CD8-positive, alpha-beta memory T cell (primary cell): ENCODE measurements at places on chromosomes 1 and 21. TPM values are rescaled to one million over a fixed set of nuclear protein-coding genes. Genes with fewer than 3 reads are reported as not detected.

GRCh38 chr1:113787663-113788062 lies 24.6 kb downstream of the RSBN1 start:
- DNase-seq: no peak

DNA sequence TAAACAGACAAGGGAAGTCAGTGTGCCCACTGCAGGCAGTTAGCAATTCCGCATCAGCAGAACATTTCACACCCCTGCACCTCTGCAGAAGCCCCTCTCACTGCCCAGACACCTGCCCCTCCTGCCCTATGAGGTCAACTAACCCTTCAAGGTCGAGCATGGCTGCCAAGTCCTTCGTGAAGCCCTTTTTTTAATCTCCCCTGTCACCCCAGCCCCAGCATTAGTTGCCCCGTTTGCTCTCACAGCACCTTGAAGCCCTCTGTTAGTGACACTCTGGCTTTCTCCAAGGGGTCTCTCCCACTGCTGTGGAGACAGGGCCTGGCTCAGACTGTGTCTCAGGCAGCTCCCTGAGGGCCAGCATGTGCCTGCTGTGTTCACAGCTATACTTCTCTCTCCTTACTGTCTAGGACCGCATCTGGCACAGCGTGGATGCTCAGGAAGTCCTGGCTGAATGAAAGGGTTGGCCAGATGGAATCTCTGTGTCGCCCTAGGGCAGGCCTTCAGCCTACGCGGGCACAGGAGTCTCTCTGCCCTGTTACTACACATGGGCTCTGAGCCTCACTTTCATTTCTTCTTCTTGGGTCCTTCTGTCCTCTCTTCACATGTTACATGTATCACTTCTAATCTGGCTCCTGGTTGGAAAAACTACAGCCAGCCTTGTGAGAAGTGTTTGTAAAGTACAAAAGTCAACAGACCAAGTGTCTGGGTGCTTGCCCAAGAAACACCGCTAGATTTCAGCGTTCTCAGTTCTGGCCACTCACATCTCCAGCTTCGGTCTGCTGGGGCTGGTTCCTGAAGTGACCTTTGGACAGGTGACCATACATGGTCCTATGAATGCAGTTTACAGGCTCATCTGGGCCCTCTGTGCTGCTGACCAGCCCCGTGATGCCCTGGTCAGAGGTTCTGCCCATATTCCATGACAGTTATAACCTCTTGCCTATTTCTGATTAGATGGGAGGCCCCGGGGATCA lies 19.7 kb downstream of the SLC2A1 start:
- no peak for DNase-seq

DNA sequence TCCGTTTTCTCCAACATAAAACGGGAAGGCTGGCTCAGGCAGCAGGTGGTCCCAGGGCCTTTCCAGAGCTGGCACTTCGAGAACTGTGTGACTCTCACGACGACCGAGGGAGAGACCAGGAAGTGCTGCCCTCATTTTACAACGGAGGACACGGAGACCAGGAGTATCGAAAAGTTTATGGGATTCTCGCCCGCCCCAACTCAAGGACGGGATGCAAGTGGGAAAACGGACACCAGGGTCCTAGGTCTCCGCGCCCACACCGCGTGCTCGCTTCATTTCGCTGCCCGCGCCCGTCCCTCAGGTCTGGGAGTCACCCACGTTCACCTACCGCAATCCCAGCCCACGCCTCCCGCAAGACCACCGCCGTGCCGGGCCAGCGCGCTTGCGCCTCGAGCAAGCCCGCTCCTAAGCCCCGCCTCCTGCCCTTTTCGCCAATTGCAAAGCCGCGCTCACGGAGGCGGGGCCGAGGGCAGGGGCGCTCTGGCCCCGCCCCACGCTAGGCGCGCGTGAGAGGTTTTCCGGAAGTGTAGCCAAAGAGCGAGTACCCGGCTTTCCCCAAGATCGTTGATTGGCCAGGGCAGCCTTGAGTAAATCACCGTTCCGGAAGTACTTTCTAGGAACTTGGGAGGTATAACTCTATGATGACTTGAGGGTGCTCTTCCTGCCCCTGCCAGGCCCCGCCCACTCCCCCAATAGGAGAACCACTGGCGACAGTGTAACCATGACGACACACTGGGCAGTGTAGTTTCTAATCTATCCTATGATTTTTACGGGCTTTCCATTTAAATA lies at the start of gene PARS2:
PARS2 (minus strand) TSS at position 391 of the 789 bp plus-strand sequence. CDS start 5,362 bp downstream, outside the sequence.
- peak; percentile 96 for DNase-seq

- DNase-seq: no peak
These were observed 13.6 kb downstream of the IGSF21 start for GRCh38 chr1:18121072-18121820.

DNA sequence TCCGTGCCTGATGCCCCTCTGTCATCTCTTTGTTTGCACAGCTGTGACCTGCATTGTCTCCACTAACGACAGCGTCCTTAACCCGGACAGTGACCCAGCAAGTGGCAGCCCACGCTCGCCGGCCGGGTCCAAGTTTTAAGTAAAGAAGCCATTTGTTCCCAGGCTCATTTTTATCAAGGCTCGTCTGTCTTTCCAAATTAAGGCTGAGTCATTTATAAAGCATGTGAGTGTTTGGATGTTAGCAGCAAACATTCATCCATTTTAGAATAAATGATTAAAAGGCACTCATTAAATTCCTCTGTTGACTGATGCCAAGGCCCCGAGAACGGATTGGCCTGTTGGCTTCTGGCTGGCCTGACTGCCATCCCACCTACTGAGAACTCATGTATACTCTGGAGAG lies 514.5 kb downstream of the NPHP4 start:
- DNase-seq: no peak

DNA sequence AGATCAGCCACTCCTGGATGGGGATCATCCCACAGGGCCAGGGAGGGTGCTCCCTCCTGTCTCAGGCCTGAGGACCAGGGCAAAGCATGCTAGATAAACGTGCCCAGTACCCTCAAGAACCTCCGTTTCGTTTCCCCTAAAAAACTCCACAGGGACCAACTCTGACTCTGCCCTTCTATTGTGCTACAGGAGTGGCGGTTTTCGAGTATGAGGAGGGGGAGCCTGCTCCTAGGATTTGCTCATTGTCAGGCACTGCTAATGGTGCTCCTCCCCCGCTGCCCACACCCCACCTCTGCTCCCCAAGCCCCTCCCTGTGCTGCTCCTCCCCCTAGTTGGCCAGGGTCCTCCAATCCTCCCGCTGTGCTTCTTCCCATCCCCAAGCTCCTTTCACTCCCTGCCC lies 32.0 kb downstream of the PGBD5 start:
- no peak for DNase-seq

- DNase-seq: no peak
These were observed 3.8 kb downstream of the DNALI1 start for GRCh38 chr1:37560401-37561132.

- DNase-seq: no peak
These were observed 4.2 kb downstream of the OR6K3 start for GRCh38 chr1:158716335-158716734.

- no peak for DNase-seq
These were observed 69.5 kb upstream of the ERRFI1 start for GRCh38 chr1:8095584-8095983.

DNA sequence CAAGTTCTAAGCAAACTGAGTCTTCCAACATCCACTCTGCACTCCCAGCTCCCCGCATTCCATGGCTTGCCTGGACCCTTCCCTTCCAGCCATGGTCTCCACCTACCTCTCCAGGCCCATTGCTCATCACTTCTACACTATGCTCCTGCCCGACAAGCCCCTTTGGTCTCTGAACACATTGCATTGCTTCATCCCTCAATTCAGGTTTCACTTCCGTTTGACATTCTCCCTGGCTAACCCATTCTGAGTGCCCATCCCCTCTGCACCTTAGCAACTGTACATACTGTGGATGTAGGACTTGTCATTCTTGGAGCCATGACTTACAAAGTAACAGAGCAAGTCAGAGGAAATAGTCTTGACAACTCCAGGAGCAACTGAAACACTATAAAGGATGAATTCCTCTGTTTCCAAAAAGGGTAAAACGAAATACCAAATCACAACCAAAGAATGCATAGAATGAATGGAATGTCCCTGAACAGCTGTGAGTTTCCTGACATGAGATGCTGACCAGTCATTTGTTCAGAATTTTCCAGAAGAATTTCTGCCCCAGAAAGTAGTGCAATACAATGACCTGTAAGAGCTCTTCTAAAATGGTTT lies 66.7 kb downstream of the KCNJ6 start:
- DNase-seq: no peak

DNA sequence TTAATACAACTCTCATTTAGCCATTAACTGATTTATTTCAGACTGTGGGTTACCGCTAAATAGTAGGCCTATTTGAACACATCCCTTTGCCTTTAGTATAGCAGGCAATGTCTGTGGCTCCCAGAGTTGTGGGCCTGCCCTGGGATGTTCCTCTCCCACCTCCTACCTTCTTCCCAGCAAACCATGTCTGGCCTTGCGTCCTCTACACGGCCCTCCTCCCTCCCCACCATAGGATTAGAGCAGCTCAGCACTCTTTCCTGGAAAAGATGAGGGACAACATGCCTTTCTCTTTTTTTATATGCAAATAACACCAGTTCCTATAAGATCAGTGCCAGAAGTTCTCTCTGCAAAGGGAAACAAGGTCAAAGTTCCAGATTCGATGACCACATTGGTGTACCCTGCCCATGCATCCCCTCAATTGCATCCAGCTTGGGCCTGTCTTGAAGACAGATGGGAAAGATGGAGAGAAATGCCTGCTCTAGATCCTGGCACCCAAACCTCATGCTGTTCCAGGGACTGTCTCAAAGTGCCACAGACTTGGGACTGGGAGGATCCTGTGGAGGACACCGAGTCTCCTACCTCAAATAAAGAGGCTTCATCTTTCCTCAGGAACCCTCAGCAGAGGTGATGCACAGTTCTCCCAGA lies 57.2 kb downstream of the CD46 start:
- DNase-seq: no peak

DNA sequence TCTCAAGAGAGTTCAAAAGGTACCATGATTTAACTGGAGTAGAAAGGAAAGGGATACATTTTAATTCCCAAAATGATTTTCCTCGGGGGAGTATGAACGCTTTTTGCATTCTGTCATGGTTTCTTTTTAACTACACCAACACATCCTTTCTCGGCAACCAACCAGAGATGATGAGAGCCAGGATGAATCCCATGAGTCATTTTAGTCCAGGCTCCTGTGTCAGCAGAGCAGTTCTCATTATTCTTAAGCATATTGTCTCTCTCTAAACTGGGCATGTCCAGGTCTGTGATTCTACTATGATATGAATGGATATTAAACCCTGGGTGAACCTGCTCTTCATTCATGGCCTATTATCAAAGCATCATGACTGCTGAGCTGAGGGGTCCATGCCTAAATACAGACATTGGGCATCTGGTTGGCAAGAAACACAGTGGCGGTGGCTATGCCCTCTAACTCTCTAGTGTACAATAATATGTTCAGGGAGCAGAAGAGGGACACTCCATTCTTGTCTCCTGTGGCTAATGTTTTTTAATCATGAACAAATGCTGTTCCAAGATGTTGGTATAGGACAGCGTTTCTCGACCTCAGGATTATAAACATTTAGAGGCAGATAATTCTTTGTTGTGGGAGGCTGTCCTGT lies 124.3 kb upstream of the ESRRG start:
- DNase-seq: no peak

DNA sequence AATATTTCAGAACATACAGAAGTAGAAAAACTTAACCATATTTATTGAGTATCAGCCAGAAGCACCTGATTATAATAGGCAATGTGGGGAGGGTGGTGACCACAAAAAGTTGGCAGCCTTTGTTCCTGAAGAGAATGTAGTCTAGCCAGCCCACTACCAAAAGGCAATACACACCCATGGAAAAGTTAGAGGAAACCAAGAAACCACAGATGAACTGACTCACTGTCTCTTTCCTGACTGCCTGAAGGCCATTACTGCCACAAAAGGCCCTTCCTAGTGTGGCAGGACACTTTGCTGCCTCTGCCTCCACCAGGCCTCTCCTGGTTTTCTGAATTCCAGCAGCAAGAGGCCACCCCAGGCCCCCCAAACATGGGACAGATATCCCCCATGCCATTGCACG lies 14.6 kb upstream of the PROX1 start:
- no peak for DNase-seq

DNA sequence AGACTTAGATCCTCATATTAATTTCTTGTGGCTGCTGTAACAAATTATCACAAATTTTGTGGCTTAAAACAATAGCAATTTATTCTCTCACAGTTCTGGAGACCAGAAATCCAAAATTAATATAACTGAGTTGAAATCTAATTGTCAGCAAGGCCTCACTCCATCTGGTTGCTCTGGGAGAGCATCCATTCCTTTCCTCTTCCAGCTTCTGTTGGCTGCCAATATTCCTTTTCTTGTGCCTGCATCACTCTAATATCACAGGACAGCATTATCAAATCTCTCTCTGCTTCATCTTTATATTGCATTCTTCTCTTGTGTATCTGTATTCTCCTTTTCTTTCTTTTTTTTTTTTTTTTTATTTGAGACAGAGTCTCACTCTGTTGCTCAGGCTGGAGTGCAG lies 9.3 kb downstream of the SLC35A3 start:
- DNase-seq: no peak

GRCh38 chr1:154835531-154836324 lies 34.4 kb downstream of the KCNN3 start:
- DNase-seq: no peak

GRCh38 chr1:203291201-203292096 lies 13.9 kb upstream of the BTG2 start:
- no peak for DNase-seq

- DNase-seq: no peak
These were observed 24.1 kb downstream of the THRAP3 start for GRCh38 chr1:36248250-36248894.

GRCh38 chr1:81453367-81453703 lies 347.4 kb upstream of the ADGRL2 start:
- DNase-seq: no peak

DNA sequence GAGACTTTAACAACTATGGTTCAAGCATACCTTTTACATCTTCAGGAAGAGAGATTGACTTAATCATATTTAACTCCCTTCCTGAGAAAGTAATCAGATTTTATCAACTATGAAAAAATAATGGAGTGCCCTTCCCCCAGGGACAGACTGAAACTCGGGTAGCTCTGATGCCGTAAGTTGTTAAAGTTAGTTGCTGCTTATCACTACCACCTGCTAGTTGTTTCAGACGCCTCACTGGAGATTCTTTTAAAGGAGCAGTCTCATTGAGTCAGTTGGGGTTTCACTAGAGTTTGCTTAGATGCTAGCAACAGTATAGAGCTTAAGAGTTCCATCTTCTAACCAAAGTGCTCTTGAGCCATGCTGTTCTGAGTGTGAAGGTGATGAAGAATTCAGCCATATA lies 17.0 kb upstream of the TRAF5 start:
- no peak for DNase-seq

- DNase-seq: no peak
These were observed 71.3 kb downstream of the WDR4 start for GRCh38 chr21:42807938-42808613.

SORT1 gene
- 3.0 TPM for total RNA-seq

KCNK1 gene
- total RNA-seq: 1.4 TPM

ANKRD35 gene
- 1.0 TPM for total RNA-seq

PDZK1IP1 gene
- total RNA-seq: not detected

ZNF697 gene
- 0.72 TPM for total RNA-seq

NUF2 gene
- total RNA-seq: 26.1 TPM

DRAM2 gene
- total RNA-seq: 27.8 TPM
